Lung (tissue), 17 donors: ENCODE measurements at places on chromosomes 4 and X. TPM values are rescaled to one million over a fixed set of nuclear protein-coding genes. Genes with fewer than 3 reads are reported as not detected.

DUX4 gene
- total RNA-seq: not detected

MSL3 gene
- 33.4 TPM for total RNA-seq

RGN gene
- 7.1 TPM for total RNA-seq

SUPT20HL2 gene
- total RNA-seq: not detected

GRCh38 chrX:74015379-74016019 lies 288.5 kb upstream of the ZCCHC13 start:
- no peaks in the 10 kb centered on the region for H3K27me3 ChIP-seq
- no peaks in the 10 kb centered on the region for H3K4me1 ChIP-seq
- DNase-seq: peak; percentile 70
- no peak overlapping the region for H3K4me3 ChIP-seq
- H3K27ac ChIP-seq: no peak overlapping the region

DNA sequence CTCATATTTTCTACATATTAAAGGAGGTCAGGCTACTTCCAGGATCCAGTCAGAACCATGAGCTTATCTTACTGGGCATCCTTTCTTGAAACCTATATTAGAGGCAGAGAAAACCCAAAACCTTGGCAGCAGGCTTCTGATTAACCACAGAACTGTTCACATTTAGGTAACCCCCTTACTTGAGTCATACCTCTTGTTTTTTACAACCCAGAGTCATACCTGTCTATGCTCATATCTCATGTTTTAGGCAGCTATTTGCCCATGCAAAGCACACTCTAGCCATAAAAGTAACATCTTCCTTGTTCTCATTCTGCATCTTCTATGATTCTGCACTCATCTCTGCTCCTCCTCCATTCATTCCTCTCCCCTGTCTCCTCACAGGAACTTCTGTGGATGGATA lies 138.0 kb upstream of the SMIM31 start:
- H3K27ac ChIP-seq: no peak overlapping the region
- no peak overlapping the region for H3K4me3 ChIP-seq
- H3K36me3 ChIP-seq: no peaks in the 10 kb centered on the region
- no peak for DNase-seq
- H3K27me3 ChIP-seq: no peaks in the 10 kb centered on the region

GRCh38 chr4:88952081-88952480 lies 104.9 kb downstream of the FAM13A start:
- no peaks in the 10 kb centered on the region for H3K36me3 ChIP-seq
- H3K4me1 ChIP-seq: no peaks in the 10 kb centered on the region
- H3K27ac ChIP-seq: no peak overlapping the region
- DNase-seq: no peak
- no peak overlapping the region for H3K4me3 ChIP-seq
- no peaks in the 10 kb centered on the region for H3K27me3 ChIP-seq

- no peaks in the 10 kb centered on the region for H3K36me3 ChIP-seq
- H3K4me1 ChIP-seq: peaks cover 4% of the 10 kb centered on the region
- no peak overlapping the region for H3K27ac ChIP-seq
- no peaks in the 10 kb centered on the region for H3K27me3 ChIP-seq
Measured at GRCh38 chr4:16887887-16888286, 10.6 kb downstream of the LDB2 start.
